ENCODE measurements at places on chromosomes 11 and 22.

- H3K4me3 ChIP-seq = no peak overlapping the region
- H3K36me3 ChIP-seq = no peaks in the 10 kb centered on the region
- H3K4me1 ChIP-seq = no peaks in the 10 kb centered on the region
Measured at GRCh38 chr11:80700386-80700785, 1259.6 kb upstream of the TENM4 start.

- H3K27ac ChIP-seq = no peak overlapping the region
- no peaks in the 10 kb centered on the region for H3K36me3 ChIP-seq
- DNase-seq = no peak
- H3K27me3 ChIP-seq = no peaks in the 10 kb centered on the region
- H3K4me1 ChIP-seq = no peaks in the 10 kb centered on the region
Measured at GRCh38 chr22:46171940-46172339, 21.6 kb downstream of the PPARA start.

GRCh38 chr22:38748487-38749136 is 7.2 kb downstream of the SUN2 start:
- H3K27me3 ChIP-seq = no peaks in the 10 kb centered on the region
- peaks cover 89% of the 10 kb centered on the region for H3K36me3 ChIP-seq
- peaks cover 41% of the 10 kb centered on the region for H3K4me1 ChIP-seq
- no peak overlapping the region for H3K4me3 ChIP-seq
- no peak for DNase-seq

DNA sequence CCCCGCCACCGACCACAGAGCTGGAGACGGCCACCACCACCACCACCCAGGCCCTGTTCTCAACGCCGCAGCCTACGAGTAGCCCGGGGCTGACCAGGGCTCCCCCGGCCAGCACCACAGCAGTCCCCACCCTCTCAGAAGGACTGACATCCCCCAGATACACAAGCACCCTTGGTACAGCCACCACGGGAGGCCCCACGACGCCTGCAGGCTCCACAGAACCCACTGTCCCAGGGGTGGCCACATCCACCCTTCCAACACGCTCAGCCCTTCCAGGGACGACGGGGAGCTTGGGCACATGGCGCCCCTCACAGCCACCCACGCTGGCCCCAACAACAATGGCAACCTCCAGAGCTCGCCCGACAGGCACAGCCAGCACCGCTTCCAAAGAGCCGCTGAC is 18.8 kb downstream of the MUC5B start:
- H3K27ac ChIP-seq = no peak overlapping the region
- no peaks in the 10 kb centered on the region for H3K4me1 ChIP-seq
- DNase-seq = no peak
- no peaks in the 10 kb centered on the region for H3K27me3 ChIP-seq
- H3K4me3 ChIP-seq = no peak overlapping the region

DNA sequence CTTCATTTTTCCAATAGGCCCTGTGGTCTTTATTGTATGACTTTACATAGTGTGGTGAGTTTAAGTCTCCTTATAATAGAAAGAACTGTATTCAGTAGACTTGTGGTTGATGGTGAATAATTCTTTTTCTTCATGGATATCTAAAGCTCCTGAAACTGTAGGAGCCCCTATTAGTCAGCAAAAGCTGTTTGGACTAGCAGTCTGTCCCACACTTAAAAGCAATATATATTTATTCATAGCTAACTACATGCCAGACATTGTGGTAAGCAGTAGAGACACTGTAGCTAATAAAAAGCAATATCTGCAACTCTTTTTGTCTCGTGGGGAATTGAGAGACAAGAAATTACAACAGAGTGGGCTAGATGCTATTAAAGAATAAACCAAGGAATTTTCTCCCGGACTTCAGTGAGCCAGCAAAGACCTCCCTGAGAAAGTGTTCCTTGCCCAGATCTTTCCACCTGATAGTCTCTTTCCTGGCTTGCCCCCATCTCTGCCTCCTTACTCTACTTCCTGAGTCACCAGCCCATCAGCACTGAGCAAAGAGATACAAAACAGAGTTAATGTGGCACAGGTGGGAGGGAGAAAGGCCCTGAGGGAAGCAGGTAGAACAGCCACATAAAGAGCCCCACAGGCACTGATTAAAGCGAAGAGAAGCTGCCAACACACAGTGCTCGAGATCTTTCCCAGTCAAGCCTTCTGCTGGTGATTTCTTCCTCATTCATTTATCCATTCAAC is 1.4 kb upstream of the OR52W1 start:
- no peak for DNase-seq
- H3K4me3 ChIP-seq = no peak overlapping the region
- no peak overlapping the region for H3K27ac ChIP-seq
- H3K27me3 ChIP-seq = no peaks in the 10 kb centered on the region

DNA sequence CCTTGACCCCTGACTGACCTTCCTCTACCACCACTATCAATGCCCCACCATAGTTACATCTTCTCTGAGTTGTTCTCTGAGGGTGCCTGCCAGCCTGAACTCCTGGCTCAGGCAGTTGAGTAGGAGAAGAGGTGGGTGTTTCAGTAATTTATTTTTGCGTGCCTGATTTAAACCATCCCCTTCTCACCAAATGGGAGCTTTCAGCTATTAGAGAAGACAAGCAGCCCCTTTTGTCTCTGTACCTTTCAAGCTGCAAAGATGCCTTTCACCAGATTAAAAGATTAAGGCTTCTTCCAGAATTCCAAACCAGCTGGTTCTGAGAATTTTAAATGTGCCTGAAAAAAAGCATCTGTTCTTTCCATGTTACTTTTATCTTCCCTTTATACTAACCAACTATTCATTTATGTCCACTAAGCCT is 223.8 kb downstream of the FAM76B start:
- DNase-seq = no peak
- H3K27ac ChIP-seq = no peak overlapping the region
- no peaks in the 10 kb centered on the region for H3K36me3 ChIP-seq

DNA sequence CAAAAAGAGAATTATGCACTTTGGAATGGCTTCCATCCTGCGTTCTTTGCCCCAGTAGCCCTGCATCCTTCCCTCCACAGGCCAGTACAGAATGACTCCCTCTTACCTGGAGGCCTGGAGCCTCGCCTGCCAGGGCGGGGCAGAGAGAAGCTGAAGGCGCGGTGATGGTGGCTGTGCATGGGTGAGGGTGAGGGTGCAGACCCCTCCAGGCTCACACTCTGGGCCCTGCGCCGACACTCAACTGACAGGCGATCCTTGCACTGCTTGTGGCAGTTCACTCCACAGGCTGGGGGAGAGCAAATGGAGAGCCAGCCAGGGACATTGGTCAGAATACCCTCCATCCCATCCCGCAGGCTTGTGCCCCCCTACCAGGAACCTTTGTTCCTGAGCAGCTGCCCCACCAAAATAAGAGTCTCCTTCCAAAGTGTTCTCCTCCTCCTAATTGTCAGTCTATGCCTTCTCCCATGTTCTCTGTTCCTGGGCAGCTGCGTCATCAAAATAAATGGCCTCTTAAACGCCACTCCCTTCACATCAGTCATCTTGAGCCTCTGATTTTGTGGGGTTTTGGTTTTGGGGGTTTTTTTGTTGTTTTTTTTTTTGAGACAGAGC is 5.9 kb upstream of the NRXN2 start:
- H3K4me3 ChIP-seq = no peak overlapping the region
- peaks cover 65% of the 10 kb centered on the region for H3K36me3 ChIP-seq
- no peak for DNase-seq
- no peak overlapping the region for H3K27ac ChIP-seq
- no peaks in the 10 kb centered on the region for H3K27me3 ChIP-seq

DNA sequence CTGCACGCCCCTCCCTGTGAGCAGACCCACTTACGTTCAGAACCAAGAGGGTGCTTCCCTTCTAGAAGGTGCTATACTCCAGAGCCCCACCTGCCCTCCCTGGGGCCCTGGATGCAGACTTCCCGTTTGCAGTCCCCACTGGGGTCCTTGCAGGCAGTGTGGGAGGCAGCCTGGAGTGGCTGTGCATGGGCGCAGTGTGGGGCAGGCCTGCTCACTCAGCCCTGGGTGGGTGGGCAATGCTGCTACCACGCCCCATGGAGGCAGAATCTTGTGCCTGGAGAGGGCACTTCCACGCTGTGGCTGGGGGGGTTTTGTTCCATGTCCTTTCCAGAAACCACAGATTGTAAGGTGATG is 116.2 kb downstream of the KCNQ1OT1 start:
- H3K4me3 ChIP-seq = no peak overlapping the region
- no peak for DNase-seq
- H3K27ac ChIP-seq = no peak overlapping the region
- H3K27me3 ChIP-seq = no peaks in the 10 kb centered on the region
- no peaks in the 10 kb centered on the region for H3K4me1 ChIP-seq

- H3K36me3 ChIP-seq = peaks cover 62% of the 10 kb centered on the region
- H3K4me3 ChIP-seq = no peak overlapping the region
- H3K27me3 ChIP-seq = no peaks in the 10 kb centered on the region
- no peak overlapping the region for H3K27ac ChIP-seq
Measured at GRCh38 chr22:23260645-23261581, 80.6 kb downstream of the BCR start.

DNA sequence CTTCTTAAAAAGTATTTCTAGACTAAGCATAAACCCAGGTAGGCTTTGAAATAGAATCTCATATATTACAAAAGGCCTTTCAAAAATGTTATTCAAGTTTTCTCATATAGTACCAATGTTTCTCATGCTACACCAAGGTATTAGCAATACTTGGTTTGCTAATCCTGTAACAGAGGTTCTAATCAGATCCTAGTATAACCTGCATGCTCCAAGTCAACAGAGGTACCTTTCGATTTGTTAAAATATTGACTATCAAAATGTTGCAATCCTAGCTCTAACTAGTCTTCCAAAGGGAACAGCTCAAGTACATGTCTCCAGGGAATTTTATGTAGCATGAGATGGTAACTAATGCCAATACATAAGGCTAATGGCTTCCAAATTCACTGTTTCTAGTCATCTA is 98.1 kb upstream of the APOA1 start:
- H3K27me3 ChIP-seq = no peaks in the 10 kb centered on the region
- H3K27ac ChIP-seq = no peak overlapping the region
- peaks cover 18% of the 10 kb centered on the region for H3K4me1 ChIP-seq
- H3K36me3 ChIP-seq = peaks cover 3% of the 10 kb centered on the region
- no peak overlapping the region for H3K4me3 ChIP-seq
- no peak for DNase-seq

Measured in effector memory CD4-positive, alpha-beta T cell (primary cell).